Stimulated activated CD4-positive, alpha-beta T cell treated with anti-CD3 and anti-CD28 coated beads, TNF-alpha, amount 100 ng/mL, for 4 hours (primary cell): ENCODE measurements at places on chromosomes 6 and 20.
A peak's percentile ranks its signal among the peaks of the same experiment; 100 is the strongest.

DNA sequence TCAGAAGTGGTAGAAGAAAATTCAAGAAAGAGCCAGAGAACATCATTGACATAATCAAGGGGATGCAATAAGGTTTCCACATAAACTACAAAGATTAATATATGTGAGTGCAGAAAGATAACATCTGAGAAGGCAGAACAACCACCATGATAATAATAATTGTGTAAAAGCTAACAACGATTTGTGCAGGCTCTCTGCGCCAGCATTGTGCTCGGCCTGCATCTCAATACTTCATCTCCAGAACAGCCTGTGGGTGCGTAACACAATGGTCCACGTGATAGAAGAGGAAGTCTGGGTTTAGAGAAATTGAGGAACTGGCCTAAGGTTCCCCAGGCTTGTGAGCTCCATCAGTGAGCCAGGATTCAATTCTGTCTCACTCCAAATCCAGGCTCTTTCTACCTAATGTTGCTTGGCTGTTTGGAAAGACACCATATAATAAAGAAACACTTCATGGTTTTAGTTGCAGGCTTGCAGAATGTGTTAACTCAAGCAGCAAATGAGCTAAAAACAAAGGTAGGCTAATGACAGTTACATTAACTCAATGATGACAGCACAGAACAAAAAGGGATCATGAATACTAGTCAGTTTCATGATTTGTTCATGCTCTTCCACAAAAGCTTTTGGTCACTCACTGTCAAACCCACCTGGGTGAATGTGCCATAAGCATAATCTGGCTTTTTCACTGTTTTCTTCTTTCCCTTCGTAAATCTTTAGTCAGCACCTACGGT lies 71.2 kb downstream of the LY86 start:
- no peak for DNase-seq

GRCh38 chr20:42775866-42776265 lies 413.8 kb downstream of the PTPRT start:
- DNase-seq: no peak

DNA sequence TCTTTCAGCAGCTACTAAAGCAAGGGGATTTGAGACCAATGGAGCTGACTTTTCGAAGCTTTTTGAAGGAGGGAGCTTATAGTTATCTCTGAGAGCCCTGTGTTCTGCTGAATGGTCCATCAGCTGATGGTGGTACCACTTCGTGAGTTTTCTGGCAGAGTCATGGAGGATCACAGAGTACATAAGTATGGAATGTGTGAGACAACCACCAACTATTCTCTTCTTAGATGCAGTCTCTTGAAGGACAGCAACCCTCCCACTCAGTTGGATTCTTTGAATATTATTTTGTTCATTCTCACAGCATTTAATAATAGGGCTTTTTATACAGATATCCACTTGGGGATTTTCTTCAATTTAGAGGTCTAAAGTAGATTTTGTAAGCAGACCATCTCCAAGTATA lies 75.3 kb downstream of the ELOVL2 start:
- DNase-seq: no peak

DNA sequence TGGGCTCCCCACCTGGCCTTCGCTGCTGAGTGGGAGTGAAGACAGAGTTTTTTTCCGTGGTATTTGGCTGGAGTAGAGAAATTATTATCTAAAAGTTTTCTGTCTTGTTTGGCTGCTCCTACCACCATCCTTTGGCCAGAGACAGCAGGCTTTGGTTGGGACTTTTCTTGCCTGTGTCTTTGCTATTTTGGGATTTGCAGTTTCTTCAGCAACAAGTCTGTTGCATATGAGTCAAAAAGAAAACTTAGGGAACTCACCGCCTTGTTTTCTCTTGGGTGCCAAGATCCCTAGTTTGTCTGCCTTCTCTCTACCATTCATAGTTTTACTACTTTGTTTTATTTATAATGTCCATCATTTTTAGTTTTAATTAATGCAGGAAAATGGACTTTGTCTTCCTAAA lies 683.8 kb downstream of the DOK5 start:
- DNase-seq: no peak

GRCh38 chr6:33642897-33643296 lies 21.8 kb downstream of the ITPR3 start:
- DNase-seq: no peak

DNA sequence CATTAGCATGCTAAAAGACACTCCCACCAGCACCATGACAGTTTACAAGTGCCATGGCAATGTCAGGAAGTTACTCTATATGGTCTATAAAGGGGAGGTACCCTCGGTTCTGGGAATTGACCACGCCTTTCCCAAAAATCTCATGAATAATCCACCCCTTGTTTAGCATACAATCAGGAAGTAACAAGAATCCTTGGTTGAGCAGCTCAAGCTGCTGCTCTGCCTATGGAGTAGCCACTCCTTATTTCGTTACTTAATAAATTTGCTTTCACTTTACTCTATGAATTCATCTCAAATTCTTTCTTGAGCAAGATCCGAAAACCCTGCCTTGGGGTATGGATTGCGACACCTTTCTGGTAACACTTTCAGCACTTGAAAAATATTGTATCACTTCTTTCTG lies 243.0 kb downstream of the BMP2 start:
- DNase-seq: no peak

DNA sequence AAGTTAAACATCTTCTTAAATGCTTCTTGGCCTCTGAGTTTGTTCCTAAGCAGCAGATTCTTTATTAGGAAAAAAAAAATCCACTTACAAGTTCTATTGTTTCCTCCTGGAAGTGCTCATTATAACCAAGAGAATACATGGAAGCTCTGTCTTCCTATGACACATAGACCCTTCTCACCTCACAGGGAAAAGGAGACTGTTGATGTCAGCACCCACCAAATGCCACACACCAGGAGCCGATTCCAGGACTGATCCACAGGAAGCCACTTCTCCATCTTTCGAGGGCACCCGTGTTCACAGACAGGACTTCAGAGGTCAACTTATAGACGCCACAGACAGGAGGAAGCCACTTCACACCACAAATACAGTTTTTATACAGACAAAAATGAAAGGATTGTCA lies 13.4 kb upstream of the BNIP5 start:
- DNase-seq: no peak

DNA sequence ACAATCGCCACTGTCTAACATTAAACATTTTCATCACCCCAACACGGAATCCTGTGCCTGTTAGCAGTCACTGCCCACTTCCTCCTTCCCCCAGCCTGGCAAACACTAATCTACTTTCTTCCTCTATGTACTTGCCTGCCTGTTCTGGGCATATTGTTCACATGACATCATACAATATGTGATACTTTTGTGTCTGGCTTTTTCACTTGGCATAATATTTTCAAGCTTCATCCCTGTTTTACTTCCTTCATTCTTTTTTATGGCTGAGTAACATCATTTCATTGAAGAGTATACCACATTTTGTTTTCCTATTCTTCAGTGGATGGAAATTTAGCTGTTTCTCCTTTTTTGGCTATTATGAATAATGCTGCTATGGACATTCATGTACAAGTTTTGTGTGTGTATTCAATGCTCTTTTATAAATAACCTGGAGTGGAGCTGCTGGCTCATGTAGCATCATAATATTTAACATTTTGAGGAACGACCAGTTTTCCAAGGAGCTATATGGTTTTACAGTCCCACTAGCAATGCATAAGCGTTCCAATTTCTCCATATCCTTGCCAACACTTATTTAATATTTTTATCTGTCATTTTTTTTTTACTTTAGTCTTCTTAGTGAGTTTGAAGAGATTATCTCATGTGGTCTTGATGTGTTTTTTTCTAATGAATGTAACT lies 360.1 kb downstream of the HDGFL1 start:
- no peak for DNase-seq

DNA sequence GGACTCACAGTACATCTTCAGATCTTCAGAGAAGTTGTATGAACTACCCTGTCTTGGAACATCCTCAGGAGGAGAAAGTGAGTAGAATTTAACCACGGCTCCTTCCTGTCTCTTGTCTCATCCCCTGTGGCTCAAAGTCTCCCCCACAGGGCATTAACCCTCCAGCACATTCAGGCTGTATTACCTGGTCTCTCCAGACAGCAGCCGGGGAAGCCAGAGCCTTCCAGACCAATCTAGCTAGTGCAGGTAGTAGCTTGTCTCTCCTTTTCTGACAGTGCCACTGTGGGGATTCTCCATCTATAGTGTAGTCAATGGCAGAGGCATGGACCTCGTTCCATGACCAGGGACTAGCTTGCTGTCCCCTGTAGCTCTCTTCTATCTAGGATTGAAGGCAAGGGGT lies 16.9 kb upstream of the ELMO2 start:
- no peak for DNase-seq

GRCh38 chr20:49291200-49291599 lies 13.3 kb upstream of the ZNFX1 start:
- no peak for DNase-seq

DNA sequence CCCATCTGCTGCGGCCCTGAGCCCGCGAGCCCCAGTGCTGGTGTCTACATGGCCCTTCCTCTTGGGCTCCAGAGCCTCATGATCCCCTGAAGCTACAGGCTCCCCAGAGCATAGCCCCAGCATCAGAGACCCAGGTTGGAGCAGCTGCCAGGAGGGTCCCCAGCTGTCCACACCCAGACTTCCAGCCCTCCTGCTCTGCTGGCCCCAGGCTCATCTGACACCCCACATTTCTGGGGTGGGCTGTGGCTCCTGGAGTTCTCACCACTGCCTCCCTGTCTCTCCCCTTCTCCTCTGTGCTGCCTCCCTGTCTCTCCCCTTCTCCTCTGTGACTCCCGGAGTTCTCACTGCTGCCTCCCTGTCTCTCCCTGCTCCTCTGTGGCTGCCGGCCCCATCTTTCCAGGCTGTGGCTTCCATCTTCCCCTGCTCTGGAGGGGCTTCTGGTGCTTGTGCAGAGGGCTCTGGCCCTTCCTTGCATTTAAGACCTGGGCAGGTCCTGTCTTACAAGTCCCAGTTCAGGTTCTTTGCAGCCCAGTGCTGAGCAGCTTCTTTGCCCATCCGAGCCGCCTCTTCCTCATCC lies 108.1 kb downstream of the ERMARD start:
- DNase-seq: no peak

DNA sequence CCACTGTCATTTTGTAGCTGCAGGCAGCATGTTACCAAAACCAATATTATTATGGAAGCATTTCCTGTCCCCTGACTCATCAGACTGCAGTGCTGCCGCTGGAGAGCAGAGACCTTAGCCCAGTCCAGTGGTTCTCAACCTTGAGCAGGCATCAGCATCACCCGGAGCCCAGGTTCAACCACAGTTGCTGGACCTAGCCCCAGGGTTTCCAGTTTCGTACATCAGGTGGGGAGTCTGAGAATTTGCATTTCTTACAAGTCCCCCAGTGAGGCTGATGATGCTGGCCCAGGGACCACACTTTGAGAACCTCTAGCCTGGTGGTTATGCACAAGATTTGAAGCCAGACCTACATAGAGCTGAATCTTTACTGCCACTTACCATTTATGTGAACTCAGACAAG lies 47.3 kb downstream of the LY86 start:
- no peak for DNase-seq

- DNase-seq: no peak
These were observed 14.6 kb upstream of the IFT52 start for GRCh38 chr20:43576108-43576507.

DNA sequence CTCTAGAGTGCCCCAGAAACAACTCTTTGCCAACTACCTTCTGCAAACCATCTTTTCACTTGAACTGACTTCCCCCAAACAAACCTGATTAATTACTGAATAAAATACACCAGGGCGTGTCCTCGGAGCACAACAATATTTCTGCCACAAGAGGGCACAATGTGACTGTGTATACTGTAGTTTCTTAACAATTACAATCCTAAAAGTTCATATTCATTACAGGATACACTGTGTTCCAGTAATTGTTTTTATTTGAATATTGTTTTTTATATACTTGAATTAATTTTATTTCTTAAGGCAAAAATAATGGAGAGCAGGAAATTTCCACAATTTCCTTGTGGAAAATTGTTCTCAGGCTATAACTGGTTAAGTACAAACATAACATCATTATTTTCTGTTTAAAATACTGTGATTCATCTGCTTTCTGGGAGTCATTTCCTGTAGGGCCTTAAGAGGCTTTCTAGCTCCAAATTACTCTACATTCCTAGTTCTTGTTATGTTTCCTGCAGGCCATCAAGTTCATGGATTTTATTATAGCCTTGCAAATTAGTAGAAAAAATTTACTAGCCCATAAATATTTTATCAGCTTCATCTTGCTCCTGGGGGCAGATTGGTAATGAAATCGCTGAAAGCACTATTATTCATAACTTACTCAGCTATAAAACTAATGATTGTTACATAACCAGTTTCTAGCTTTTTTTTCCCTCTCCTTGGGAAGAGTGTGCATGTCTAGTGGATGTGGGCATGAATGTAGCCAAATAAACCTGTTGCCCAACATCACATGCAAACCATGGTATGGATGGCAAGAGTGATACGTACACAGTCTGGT lies 51.9 kb upstream of the SLC22A16 start:
- peak; percentile 13 for DNase-seq
